ENCODE measurements at places on chromosomes 6 and 20.
A peak's percentile ranks its signal among the peaks of the same experiment; 100 is the strongest.

DNA sequence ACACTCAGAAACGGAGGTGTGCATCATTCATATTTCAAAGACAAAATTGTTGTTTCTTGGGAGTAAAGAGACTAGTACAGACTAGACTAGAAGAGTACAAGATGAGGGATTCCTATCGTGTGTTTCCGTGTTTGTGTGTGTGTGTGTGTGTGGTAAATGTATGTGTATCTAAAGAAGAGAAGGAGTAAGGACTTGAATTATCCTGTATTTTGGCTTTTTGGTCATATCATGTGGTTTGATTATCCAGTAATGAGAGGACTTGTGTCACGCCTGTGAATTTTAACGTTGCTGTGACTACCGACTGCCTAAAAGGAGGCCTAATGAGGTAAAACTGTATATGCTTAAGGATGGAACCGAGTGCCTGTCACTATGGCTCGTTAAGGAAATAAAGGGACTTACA is 44.4 kb upstream of the MAP7 start:
- DNase-seq, result no peak

DNA sequence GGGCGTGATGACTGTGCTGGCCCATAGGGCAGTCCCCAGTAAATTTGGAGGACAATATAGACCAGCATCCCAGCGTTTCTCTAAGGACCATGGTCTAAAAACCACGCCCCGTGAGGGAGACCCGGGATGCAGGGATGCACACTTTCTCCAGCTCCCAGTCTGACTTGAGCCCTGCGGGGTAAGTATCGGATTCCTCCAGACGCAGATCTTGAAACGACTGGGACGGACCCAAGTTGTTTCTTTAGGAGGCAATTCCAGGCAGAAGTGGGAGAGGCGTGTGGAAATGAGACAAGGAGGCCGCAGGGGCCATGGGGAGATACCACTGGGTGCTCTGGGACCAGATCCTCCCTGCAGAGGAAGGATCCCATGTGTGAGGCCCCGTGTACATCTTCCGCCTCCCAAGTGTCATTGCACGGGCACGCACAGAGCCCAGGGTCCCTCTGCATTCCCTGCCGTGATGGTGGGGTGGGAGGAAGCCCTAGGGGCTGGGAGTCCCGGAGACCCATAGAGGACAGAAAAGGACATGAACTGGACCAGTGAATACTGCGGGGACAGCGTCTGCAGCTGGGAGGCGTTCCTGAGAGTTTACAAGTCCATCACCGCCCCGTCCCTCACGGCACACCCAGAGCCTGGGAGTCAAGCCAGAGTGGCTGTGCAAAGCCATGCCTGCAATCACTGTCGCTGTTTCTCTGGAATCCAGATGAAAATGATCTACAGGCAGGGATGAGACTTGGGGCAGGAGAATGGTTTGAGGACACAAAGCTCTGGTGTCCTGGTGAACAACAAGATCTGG is 522.9 kb downstream of the CDH26 start:
- DNase-seq, result no peak

DNA sequence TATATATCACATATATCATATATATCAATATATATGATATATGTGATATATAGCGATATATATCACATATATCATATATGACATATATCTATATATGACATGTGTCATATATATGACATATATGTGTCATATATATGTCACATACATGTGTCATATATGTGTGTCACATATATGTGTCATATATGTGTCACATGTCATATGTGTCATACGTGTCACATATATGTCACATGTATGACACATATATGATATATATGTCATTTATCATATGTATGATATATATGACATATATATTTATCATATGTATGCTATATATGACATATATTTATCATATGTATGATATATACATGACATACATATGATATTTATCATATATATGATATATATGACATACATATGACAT is 27.6 kb upstream of the ZNF292 start:
- DNase-seq, result no peak

DNA sequence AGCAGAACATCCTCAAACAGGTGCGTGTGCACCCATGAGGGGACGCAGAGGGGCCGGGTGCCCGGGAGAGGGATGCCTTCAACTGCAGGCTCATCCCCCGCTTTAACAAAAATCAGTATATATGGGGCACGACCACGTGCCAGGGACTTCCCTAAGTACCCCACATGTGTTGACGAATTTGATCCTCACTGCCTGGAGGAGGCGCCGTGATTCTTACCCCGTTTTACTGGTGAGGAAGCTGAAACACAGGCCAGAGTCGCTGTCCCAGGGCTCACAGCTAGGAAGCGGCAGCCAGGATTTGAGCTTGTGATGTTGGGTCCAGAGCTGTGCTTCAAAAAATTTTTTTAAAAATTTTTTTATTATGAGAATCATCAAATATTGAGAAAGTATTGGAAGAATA is 44.8 kb downstream of the ITPR3 start:
- DNase-seq, result no peak

DNA sequence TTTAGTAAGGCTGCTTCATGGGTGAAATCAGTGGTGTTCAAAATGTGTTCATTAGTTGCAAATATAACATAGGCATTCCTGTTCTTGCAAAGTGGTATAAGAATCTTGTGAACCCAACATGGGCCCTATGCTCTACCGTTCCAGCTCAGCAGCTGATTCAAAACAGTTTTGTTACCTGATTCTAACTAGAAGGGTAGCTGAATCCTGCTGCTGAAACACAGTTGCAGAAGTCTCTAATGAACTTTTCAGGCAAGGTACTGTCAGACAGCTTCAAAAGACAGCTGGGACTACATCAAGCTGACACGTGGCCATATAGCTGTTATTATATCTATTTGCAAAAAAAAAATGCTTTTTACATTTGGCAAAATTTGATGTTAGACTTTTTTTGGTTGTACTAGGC is 22.7 kb downstream of the THEMIS start:
- no peak for DNase-seq

GRCh38 chr6:95543798-95544197 is 33.5 kb upstream of the MANEA start:
- DNase-seq, result no peak

GRCh38 chr6:107488875-107489635 is 862 bp upstream of the SOBP start:
- DNase-seq, result peak; percentile 3

GRCh38 chr6:150924808-150925589 is 59.5 kb downstream of the MTHFD1L start:
- DNase-seq, result no peak

DNA sequence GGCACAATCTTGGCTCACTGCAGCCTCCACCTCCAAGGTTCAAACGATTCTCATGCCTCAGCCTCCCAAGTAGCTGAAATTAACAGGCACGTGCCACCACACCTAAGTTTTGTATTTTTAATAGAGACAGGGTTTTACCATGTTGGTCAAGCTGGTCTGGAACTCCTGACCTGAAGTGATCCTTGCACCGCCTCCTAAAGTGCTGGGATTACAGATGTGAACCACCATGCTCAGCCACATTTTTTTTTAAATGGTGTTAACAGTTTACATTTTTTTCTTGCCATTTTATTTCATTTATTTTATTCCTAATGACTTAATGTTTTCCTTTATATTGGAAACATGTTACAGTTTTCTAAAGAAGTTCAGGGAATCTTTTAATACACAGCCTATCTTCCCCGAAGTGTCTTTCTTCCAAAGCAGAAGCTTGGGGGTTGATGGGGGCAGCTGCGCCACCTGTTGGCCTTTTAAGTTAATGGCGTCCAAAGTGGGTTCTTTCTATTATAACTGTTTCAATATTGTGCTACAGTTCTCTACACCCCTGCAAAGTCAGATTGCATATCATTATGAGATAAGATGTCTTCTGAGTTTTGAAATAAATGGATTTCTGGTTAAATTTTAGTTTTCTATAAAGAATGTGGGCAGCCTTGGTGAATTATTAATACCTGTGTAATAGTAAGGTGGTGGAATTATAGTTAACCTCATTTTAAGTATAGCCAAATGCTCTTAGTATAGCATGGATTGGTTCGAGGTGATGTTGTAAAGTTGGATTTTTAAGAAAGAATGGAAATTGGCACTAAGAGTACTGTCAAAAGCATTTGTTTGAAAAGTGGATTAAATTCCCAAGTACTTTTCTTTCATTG is 42.0 kb upstream of the PLCG1 start:
- peak; percentile 47 for DNase-seq

- no peak for DNase-seq
Observed at GRCh38 chr6:169044381-169045230, 209.0 kb downstream of the THBS2 start.

GRCh38 chr6:7134999-7135745 is 27.4 kb downstream of the RREB1 start:
- DNase-seq, result no peak

DNA sequence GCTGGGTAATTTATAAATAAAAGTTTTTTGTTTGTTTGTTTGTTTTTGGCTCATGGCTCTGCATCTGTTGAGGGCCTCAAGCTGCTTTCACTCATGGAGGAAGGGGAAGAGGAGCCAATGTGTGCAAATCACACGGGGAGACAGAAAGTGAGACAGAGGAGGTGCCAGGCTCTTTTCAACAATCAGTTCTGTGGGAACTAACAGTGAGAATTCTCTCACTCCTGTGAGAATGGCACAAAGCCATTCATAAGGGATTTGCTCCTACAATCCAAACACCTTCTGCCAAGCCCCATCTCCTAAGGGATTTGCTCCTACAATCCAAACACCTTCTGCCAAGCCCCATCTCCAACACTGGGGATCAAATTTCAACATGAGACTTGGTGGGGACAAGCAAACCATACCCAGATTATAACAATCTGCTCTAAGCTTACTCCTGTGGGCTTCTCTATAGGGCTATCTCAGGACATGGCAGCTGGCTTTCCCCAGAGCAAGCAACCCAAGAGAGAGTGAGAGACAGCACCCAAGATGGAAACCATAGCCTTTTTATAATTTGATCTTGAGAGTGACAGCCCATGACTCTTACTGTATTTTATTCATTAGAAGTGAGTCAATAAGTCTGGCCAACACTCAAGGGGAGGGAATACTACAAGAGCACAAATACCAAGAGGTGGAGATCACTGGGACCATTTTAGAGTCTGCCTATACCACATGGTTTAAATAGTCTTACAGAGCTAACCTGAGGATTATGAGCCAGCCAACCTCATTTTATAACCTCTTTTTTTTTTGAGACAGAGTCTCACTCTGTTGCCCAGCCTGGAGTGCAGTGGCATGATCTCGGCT is 22.8 kb upstream of the LRRC1 start:
- DNase-seq, result no peak

GRCh38 chr6:15763837-15764236 is 101.0 kb upstream of the DTNBP1 start:
- DNase-seq, result no peak

GRCh38 chr6:37971266-37971665 is 151.7 kb downstream of the ZFAND3 start:
- no peak for DNase-seq

DNA sequence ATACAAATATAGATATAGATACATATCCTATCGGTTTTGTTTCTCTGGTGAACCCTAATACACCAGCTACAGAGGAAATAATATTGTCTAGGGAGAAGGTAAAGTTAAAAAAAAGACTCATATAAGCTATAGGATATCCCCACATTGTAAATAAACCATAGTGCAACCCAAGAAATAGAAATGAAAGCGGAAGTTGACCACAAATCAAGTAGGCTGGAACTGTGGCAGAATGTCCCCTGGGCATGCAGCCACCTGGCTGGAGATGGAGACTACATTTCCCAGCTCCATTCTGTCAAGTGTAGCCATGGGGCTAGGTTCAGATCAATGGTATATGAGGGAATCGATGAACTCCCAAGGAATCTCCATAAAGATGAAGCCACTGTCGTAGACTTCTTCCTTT is 70.1 kb upstream of the RPS6KA2 start:
- no peak for DNase-seq

GRCh38 chr6:89944826-89945407 is 50.6 kb downstream of the GJA10 start:
- DNase-seq, result no peak

- DNase-seq, result no peak
Observed at GRCh38 chr6:153727885-153728284, 311.2 kb upstream of the OPRM1 start.

DNA sequence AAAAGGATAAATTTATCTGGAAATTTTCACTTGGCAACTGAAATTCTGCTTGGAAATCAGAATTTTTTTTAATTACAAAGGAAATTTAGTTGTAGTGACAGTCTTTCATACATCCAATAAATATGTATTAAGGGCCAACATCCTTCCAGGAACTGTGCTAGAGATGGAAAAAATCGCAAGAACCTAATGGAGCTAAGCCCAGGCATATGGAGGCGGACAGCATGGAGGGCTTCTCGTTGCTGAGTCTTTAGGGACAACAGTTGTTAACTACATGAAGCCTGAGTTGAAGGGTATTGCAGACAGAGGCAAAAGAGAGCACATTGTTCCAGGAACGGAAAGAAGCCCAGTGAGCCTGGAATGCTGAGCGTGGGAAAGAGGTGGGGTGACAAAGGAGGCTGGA is 208.9 kb downstream of the IBTK start:
- no peak for DNase-seq

- DNase-seq, result no peak
Observed at GRCh38 chr20:20360464-20360863, 7.4 kb upstream of the INSM1 start.

GRCh38 chr6:102895683-102896082 is 1502.2 kb downstream of the GRIK2 start:
- DNase-seq, result no peak

- no peak for DNase-seq
Observed at GRCh38 chr6:34301408-34301807, 52.6 kb upstream of the SMIM29 start.

DNA sequence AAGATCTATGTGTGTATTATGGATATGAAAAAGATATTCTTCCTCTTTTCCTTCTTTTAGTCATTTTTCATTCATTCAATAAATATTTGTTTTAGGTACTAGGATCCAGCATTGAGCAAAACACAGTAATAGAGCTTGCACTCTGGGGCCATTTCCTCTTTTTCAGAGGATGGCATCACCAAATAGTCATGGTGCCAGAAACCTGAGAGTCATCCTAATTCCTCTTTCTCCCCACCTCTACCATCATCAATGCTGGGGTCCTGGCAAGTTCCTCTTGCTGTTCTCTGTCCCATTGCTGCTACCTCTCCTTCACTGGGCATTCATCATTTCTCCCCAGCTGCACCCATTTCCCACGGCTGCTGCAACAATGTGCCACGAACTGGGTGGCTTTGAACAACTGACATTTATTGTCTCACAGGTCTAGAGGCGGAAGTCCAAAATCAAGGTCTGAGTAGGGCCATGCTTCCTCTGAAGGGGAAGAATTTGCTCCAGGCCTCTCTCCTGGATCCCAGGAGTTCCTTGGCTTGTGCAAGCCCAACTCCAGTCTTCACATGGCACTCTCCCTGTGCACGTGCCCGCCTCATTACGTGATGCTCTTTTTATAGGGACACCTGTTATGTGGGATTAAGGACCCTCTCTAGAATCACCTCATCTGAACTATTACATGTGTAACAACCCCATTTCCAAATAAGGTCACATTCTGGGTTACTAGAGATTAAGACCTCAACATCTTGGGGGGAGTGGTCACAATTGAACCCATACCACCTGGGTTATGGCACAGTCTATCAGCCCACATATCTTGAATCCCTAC is 9.5 kb upstream of the IGF2R start:
- DNase-seq, result no peak

- DNase-seq, result no peak
Observed at GRCh38 chr6:54366667-54367327, 58.6 kb downstream of the TINAG start.
